T-helper 2 cell (primary cell): ENCODE measurements at places on chromosomes 6 and 20.

DNA sequence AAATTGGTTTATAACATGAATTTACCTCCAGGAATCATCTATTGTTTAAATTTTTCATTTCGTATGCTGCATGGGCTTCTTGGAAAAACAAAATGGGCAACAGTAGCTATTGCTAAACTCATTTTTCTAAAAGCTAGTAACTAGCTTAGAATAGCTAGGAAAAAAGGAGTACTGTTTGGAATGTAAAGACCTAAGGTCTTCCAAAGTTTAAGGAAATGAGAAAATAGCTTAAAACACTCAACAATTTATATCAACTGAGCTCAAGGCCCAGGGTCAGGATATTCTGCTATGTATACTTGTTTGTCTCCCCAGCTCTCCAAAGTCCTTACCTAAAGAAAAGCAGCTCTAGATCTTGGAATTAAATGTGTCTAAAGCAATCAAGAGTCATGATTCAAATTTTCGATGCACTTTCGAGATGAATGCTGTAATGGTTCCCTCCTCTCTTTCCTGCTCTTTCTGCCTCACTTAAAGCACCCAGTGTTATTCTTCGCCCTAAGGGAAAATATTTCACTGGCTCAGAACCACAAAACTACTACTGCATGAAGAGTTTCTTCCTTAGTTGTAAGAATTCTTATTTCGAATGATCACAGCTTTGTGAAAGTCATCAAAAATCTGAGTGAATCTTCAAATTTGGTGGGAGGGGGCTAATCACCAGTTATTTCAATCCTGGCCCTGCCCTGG is 41.6 kb downstream of the LYRM4 start:
- no peak for DNase-seq

DNA sequence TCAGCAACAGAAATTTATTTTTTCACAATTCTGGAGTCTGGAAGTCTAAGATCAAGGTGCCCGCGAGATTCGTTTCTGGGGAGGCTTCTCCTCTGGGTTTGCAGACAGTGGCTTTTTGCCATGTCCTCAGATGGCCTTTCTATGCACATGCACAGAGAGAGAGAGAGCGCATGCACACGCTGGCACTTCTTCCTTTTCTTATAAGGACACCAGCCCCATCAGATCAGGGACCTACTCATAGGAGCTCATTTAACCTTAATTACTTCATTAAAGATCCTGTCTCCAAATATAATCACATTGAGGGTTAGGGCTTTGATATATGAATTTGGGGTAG is 260.7 kb upstream of the PLCB4 start:
- no peak for DNase-seq

DNA sequence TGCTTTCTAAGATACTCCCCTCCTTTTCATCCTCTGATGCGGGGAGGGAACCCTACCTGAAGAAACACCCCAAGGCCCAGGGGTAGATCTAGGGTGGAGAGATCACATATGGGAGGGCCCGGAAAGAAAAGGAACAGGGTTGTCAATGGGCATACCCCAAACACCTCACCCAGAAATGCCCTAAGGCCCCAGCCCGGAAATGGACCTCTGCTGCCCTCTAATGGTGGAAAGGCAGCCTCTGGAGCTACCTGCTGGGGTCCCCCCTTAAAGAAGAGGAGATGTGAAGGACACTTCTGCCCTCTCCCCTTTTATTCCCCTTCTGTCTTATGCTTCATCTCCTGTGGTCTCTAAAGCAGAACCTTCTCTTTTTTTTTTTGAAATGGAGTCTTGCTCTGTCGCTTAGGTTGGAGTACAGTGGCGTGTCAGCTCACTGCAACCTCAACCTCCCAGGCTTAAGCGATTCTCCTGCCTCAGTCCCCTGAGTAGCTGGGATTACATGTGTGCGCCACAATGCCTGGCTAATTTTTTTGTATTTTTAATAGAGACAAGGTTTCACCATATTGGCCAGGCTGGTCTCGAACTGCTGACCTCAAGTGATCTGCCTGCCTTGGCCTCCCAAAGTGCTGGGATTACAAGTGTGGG is 458 bp upstream of the ARMC12 start:
- DNase-seq, result peak; percentile 52

DNA sequence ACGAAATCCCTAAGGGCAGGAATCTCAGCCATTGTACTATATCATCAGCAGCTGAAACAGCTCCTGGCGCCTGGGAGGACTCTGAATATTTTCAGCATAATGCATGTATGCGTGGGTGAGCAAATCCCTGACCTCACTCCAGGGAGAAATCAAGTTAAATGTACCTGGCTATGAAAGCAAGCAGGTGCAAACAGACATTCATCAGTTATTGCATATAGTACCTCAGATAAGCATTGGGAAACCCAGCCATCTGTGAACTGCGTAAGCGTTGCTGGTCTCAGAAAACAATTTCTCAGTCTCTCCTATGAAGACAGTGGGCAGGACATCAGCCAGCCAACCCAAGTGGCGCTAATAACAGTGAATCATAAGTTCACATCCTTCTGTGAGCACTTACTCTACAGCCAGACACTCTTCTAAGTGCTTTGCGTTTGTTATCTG is 622.6 kb downstream of the EPM2A start:
- no peak for DNase-seq

DNA sequence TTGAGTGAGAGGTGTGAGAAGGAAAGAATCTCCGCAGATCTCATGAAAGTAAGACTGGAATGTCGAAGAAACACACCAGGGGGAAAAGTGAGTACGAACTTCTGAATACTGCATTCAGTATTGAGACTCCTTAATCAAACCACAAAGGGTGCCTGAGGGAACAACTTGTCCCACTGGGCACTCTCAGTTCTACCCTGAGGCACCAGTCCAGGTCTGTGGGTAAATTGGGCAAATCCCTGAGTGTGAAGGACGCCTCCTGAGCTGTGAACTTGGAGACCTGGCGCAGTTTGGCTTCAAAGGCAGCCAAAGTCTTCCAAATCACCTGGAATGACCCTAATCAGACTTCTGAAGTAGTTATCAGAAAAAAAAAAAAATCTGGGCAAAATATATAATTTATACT is 329.7 kb downstream of the BTBD9 start:
- DNase-seq, result no peak

DNA sequence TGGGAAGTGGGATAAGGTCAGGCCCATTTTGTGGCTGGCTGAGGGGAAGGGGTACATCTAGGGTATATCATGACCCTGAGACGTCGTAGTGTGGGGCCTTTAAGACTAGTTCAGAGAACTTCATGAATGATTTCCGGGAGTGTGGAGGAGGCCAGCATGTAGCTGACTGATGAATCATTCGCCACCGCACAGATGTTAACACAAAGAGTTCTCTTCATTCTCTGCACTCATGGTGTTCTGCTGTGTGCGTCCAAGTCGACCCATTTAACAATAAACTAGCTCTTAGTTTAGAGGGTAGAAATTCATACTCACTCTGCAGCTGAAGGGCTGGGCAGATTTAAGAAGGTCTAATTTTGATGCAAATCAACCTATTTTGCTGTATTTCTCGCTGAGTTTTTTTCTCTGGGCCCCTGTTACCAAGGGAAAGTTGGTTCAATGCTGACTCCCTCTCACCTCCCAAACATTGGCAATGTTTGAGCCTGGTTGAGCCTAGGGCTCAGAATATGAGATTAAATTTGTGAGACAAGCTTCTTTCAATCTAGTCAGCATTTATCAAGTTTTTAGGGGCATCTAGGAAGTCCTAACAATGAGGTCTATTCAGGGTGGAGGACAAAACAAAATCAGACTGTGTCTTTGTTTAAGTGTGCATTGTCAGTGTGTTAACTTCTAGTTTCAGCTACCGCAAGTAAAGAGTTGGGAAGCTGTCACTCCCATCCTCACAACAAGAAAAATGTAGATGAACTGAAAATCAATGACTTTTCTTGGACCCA is 106.8 kb upstream of the CBLN4 start:
- DNase-seq, result no peak

- no peak for DNase-seq
Measured at GRCh38 chr6:155461556-155461955, 5.9 kb upstream of the NOX3 start.

DNA sequence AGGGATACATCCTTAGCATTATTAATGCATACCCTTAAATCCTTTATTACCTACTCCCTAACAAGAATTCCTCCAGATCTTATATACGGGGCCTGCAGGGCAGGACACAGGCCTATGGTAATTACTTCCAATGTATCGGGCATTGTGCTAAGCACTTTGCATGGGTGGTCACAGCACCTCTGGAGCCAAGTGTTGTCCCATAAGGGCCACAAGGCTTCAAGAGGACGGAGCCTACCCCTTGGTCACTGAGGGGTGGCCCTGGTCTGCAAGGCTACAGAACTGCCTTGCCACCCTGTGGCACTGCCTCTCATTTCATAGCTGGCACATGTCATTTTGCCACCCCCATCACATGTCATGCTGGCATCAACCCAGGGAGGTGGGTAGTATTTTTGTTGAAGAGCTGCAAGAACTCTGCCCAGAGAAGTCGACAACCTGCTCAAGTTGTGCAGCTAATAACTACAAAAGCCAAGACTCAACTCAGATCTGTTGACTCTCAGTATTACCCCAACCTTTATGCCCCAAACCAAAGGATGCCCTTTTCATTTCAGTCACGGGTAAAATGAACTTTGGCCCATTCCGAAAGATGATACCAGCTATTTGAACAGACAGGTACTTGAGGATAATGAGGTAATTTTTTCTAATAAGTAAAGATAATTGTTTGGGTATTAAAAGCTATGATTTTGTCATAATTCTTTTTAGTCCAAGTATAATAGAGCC is 144.1 kb upstream of the AKAP12 start:
- DNase-seq, result no peak

DNA sequence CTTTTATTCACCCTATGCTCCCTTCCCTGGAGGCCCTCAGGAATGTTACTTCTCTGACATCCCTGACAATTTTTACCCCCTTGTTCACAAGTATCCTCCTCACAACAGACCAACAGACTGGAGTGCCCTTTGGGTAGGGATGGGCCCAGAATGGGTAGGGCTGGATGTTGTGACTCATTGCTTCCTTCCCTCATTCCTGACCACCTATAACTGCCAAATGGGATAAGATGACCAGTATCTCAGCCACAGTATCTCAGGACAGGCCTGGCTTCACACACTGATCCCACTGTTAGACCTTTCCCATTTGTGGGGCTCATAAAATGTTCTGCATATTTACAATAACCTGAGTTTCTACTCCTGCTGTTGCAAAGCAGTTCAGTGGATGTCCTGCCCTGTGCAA is 223.0 kb upstream of the LRFN2 start:
- DNase-seq, result no peak

GRCh38 chr20:48287021-48287494 is 501.8 kb upstream of the SULF2 start:
- DNase-seq, result no peak

- no peak for DNase-seq
Measured at GRCh38 chr6:28977341-28978132, 27.6 kb downstream of the ZNF311 start.

DNA sequence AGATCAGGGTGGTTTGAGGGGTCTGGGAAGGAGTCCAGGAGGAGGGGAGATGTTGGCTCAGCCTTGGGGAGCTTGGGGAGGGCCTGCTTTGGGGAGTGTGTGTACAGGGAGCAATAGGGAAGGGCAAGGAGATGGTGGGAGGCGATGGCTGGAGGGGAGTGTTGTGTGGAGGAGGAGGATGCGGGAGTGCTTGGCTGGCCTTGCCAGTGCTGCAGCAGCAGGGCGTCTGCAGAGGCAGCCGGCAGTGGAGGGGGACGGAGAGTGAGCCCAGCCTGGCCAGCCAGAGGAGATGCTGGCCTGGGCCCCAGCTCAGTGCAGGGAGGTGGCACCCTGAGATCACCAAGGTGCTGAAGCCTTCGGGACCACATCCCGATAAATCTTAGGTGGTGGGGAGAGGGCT is 3.9 kb downstream of the IP6K3 start:
- no peak for DNase-seq

DNA sequence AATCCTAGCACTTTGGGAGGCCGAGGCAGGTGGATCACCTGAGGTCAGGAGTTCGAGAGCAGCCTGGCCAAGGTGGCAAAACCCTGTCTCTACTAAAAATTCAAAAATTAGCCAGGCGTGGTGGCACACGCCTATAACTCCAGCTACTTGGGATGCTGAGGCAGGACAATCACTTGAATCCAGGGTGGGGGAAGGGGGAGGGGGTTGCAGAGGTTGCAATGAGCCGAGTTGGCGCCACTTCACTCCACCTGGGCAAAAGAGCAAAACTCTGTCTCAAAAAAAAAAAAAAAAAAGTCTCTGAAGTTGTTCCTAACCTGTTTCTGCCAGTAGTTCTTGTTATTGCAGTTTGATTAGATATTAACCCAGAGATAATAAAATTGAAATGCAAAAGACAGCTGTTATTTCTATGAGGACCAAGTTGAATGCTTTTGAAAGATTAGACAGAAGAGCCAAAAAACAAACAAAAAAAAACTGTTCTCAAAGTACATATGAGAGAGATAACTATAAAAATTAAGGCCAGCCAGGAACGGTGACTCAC is 22.6 kb downstream of the PIGU start:
- no peak for DNase-seq

GRCh38 chr6:126546541-126547120 is 206.7 kb downstream of the CENPW start:
- no peak for DNase-seq

DNA sequence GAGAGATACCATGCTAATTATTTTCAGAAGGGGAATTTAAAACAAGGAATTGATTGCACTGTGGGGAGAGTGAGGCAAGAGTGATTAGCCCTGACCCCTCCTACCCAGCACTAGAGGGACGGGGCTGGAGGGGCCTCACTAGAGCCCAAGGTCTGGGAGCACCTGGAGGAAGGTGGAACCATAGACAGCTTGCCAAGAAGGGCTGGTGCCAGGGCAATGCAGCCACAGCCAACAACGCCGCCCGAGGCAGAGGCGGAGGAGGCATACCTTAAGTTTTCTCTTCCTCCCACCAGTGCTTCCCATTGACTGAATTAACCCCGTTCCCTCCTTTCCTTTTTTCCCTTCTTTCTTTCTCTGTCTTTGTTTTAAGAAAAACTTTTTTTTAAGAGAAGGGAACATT is 40.0 kb downstream of the IYD start:
- DNase-seq, result no peak

GRCh38 chr6:145733207-145733606 is 2.1 kb downstream of the EPM2A start:
- DNase-seq, result no peak

DNA sequence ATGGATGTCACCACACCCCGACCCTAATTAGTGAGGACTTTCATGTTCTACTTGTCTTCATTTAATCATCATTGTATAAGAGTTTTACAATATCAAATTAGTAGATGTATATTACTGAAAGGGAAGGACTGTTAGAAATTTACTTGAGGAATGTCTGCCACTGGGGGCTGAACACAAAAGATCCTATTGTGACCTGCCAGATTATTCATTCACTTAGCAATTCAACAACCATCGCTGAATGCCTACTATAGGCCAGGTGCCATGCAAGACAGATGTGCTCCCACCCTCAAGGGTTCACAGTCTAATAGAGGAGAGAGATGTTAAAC is 8.0 kb upstream of the RBCK1 start:
- no peak for DNase-seq

DNA sequence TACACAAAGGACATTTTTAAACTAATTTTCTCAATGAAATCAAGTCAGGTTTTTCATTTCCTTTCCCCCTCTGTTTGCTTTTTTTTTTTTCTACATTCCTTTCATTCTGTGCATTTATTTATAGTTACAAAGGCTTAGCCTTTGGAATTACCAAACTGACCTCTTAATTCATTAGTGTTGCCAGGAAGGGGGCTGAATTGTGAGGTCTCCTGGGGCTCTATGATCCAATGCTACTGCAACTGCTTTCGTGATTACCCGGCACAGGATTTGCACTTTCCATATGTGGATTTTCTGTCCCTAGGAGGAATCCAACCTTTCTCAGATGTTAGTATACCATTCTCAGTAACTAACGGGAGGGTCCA is 35.3 kb downstream of the NEDD9 start:
- no peak for DNase-seq

- DNase-seq, result no peak
Measured at GRCh38 chr6:125227244-125227643, 73.7 kb downstream of the TPD52L1 start.
